ENCODE measurements at places on chromosomes 12 and 14.
A peak's percentile ranks its signal among the peaks of the same experiment; 100 is the strongest.

- no peak for DNase-seq
Observed at GRCh38 chr14:40697231-40697630, 909.4 kb upstream of the LRFN5 start.

DNA sequence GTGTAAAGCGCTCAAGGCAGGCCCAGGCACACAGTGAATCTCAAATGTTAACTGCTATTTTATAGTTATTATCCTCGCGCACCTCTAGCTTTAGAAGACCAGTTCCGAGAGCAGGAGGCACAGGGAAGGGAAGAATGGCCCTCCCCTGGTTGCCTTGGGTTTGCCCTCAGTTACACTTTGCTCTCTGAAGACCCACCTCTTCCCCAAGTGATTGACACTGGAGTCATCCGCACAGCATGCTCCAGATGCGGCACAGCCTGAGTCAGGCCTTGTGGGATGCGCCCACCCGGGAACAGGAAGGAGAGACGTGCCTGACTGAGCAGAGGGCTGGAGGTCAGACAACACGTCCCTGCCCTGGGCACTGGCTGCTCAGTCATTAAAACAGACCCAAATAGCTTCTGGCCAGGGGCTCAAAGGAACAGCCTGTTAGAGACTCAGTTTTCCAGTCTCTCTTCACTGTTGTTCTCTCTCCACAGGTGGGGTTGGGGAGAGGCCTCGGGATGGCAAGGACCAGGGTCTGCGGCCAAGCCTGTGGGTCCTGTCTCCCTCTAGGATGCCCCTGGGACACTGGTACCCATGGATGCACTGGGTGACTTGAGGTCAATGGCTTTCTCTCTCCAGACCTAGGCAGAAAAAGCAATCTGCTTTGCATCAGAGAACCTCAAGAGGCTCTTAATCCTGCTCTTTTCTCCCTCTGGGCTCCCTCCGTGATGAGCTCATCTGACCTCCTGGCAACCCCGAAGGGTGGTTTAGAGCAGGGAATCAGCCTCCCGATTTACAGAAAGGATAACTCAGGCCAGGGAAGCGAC, 13.6 kb upstream of the MLXIP start:
- DNase-seq = no peak

DNA sequence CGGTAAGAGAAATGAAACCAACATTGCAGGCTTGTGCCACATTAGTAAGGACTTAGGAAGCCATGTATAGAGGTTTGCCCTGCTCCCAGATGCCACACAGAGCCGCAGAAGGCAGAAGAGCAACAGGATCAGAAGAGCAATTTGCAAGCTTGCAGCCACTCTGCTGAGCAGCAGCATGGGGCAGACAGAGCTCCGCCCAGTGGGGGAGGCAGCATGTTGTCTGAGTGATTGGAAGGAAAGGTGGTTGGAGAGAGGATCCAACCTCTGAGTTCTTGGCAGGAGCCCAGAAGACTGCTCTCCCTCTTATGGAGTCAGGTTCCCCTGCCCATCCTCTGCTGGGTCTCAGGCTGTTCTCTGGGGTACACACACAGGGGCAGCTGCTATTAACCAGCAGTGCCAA, 2.3 kb upstream of the KRT6A start:
- DNase-seq = no peak

DNA sequence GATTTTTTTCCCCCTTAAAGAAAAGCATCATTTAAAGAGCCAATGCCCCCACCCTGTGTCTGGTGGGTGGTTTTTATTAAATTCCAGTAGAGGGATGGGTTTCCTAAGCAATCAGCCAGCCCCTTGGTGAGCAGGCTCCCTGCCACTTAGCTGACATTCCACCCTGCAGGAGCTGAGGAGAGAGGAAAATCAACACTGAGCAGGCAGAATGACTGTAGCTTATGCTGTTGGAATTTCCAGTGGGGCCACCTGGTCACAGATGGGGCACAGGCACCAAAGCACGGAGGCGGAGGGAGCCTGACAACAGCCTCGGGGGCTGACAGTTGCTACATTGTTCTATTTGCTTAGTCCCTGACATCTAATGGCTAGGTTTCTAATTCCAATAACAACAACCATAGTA, 127.7 kb downstream of the TMEM30B start:
- no peak for DNase-seq

DNA sequence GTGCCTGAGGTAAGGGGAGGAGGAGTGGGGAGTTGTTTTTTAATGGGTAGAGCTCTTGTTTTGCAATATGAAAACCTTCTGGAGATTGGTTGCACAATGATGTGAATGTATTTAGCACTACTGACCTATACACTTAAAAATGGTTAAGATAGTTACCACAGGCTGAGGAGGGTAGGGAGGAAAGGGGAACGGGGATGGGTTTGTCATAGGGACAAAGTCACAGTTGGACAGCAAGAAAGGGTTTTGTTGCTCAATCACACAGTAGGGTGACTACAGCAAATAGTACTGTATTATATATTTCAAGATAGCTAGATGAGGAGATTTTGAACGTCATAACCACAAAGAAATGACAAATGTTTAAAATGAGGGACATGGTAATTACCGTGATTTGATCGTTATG, 1562.4 kb downstream of the AACS start:
- DNase-seq = no peak

GRCh38 chr14:51554953-51555352, 96.8 kb upstream of the FRMD6 start:
- DNase-seq = no peak

DNA sequence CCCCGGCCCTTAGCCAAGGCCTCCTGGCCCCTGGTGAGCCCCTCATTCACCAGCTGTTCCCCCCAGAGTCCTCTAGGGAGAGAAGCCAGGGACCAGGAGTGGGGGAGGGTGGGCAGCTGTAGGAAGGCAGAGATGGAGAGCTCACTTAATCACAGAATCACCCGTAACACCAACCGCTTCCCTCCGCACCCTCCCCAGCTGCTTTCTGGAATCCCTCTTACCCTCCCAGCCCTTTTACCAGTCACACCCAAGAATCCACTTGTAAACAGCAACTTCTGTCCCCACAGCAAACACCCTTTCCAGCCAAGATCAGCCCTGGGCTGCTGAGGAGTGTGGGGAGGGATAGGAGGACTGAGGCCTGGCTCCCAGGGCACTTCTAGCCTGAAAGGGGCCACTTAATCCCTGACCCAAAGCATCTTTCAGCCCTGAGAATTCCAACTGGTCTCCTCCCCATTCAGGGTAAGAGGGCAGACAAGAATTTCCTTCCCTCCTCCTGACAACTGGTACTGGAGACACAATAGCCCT, 18.8 kb downstream of the NCKAP5L start:
- no peak for DNase-seq

GRCh38 chr12:91555436-91556415, 373.1 kb upstream of the DCN start:
- DNase-seq = no peak

DNA sequence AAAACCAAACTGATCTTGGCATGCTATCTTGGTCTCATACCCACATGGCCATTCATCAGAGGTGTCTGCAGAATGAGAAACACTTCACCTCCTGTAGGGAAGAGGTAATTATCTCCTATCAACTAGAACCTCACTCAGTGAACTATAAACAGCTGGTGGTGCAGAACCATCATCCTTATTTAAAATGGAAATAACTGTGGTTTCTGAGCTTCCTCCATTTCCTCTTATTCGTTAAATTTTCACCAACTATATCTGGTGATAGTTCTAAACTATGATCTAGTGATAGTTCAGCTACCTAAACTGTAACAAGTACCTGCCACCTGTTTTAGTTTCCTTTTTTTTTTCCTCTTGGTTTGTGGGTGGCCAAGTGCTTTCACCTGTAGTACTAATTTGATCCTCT, 218.5 kb downstream of the FUT8 start:
- no peak for DNase-seq

DNA sequence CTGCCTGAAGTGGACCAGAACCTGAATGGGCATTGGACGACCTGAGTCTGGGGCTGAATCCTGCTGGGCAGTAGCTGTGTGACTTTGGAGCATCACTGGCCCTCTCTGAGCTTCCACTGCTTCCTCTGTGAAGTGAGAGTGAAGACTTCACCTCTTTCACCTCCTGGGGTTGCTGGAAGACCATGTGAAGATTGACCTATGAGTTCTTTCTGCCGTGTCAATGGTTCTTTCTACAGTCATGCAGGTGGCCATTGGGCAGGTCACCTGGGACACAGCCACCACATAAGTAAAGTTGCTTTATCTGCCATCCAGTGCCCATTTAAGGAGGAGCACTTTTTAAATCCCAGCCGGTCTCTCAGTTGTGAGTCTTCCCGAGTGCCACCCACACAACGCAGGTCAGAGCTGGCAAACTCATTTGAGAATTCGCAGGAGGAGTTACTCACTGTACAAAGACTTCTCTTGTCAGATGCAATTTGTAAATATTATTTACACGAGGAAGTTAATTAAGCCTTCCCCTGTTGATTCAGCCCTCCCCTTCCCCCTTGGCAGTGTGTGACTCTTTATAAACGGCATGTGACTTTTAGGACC, 74.8 kb upstream of the TCL1B start:
- no peak for DNase-seq

DNA sequence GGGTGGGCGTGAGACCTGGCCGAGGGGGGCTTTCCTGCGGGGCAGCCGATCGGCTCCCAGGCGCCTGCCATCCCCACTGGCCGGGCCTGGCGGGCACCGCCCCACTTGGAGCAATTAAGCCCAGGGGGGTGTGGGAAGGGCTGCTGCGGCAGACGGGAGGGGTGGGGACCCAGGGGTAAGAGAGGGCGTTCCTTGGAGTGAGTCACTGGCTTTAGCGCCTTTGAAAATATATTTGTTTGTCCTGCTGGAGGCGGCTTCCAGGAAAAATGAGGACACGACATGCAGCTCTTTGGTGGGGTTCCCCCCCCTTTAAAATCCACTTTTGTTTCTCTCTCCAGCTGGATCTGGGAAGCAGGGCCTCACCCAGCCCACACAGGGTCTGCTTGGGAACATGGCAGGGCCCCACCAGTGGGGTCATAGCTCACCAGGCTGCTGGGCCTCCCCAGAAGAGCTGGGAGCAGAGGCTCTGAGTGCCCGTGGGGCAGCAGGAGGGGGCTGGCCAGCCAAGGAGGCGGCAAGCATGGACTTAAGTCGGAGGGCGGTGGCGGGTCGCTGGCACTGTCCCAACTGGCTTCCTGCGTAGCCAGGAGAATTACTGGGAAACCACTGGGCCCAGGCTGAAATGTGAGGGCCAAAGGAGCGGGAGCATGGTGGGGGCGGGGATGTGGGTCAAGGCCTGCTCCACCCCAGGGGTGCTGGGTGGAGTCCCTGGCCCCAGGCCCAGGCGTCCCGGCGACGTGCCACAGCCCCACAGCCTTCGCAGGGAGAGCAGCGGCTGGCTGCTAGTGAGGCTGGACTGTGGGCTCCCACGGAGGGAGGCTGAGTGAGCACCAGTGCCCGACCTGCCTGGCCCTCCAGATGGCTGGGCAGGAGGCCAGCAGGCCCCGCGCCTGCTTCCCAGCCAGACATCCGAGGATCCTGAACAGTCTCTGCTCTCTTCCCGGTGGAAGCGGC, 128.0 kb downstream of the RFLNA start:
- no peak for DNase-seq

- no peak for DNase-seq
Observed at GRCh38 chr14:20652996-20653975, 11.8 kb upstream of the OR6S1 start.

DNA sequence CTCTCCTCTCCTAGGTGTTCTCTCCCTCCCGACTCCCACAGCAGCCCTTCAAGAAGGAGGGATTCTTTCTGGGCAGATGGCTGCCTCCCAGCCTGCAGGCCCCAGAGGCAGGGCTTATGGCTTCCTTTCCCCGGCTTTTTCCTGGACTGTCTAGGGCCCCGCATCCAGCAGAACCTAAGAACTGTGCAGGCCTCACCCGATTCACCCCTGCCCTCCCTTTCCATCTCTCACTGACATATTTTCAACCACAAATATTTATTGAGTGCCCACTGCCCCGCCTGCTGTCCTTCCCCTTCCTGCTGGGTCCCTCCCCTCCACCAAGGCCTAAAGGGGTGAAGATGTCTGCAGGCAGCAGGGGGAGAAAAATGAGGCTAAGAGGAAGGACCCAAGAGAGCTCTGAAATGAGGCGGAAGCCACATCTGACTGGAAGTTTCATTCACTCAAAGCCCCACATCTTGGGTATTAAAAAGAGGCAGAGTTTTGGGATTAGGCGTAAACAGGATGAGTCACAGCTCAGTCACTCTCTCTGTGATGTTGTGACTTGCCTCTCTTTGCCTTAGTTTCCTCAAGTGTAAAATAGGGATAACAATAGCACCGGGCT, 2.9 kb downstream of the SCNN1A start:
- no peak for DNase-seq

GRCh38 chr12:110278255-110278536, 2.9 kb upstream of the ATP2A2 start:
- no peak for DNase-seq

DNA sequence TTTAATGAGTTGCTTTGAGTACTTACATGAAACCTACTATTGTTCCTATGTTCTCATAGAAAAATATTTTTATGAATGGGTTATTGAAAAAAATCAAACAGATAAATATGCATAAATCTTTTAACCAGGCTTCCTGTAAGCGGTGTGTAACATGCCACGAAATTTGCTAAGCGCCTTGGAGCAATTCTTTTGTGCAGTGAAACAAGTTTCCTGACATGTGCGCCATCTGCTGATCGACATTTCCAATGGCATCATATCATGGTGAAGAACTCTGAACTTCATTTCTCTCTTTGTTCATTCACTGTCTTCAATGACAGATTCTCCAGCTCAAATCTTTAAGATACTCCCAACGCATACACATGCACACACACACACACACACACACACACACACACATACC, 145.6 kb upstream of the NAV3 start:
- no peak for DNase-seq

GRCh38 chr14:71729596-71729995, 202.6 kb upstream of the RGS6 start:
- no peak for DNase-seq

DNA sequence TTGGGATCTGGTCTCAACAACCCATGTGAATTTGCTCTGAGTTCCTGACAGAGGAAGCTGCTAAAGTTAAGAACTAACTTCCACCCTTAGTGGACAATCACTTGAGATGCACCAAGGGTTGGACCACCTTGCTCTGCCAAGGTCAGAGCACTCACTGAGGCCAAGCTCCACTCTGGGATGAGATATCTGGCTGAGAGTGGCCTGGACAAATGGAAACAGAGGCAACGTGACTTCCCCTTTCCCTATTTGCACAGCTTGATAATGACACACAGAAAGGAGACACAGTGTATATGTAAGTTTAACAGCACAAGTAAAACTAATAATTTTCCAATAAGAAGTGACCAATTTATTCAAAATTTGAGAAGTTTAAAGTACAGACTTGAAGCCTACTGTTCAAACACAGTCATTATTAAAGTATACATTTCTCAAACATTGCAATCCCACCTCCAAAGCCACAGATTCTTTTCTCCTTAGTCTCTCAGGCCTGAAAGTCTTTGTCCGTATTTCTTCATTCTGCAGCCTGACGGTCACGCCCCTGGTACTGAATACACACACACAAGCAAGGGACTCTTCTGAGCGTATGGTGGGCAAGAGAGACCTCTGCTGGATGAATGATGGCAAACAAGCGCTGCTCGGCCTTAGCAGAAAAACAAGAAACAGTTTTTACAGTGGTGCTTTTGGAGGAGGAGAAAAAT, 28.6 kb downstream of the TMEM30B start:
- DNase-seq = peak; percentile 2

Measured in T-helper 22 cell (primary cell).